CD4-positive, CD25-positive, alpha-beta regulatory T cell (primary cell): ENCODE measurements at places on chromosomes 13 and 19.

- no peak for DNase-seq
These were observed 12.4 kb downstream of the CHAF1A start for GRCh38 chr19:4414800-4415321.

DNA sequence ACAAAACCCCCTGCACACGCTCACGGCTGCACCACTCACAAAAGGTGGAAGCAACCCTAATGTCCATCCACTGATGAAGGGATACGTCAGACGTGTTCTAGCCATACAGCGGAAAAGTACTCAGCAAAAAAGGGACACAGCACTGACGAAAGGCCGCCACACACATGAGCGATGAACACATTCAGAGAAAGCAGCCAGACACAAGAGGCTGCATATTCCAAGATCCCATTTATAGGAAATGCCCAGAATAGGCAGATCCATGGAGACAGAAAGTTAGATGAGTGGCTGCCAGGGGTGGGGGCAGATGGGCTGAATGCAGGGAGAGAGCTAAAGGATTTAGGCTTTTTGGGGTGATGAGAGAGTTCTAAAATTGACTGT lies 3.7 kb downstream of the POLD1 start:
- DNase-seq, result no peak

DNA sequence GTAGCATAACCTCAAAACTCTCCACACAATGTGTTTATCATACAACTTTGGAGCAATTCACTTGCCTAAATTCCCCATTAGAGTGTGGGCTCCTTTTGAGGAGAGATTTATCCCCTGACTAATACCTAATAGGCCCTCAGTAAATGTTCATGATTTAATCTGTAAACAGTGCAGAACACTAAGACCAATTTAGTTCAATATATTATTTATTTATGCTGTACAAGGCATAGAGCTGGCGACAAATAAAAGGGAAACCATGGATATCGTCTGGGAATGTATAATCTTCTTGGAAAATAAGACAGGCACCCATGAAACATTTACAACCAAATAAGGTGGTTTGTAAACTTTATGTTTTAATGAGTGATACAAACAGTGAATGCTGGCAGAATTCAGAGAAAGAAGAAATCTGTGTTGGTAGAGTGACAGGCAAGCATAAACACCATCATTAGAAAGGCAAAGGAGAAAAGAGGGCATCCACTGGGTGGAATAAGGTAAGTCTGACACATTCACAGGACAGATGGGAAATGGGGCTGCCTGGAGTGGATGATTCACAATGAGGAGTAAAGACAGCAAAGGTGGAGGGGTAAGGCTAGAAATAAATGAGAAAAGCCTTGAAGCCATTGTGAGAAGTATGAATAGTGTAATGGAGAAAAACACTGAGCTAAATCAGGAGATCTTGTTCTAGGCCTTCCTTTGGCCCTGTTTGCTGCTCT lies 106.1 kb upstream of the MIR17HG start:
- DNase-seq, result no peak

DNA sequence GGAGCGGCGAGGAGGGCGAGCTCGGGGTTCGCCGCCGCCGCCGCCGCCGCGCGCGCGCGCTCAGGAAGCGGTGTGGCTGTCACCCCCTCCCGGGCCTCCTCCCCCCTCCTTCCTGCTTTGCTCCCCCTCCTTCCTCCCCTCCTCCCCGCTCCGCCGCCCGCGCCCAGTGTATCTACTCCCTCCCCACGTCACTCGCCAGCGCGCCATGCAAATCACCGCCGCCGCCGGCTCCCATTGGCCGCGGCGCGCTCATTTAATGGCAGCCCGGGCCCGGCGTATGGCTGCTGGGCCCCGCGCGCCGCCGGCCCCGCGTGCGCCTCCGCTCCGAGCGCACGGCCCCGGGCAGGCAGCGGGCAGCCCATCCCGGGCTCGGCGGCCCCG lies 335 bp upstream of the SOX1 start:
- peak; percentile 47 for DNase-seq

- DNase-seq, result no peak
These were observed 1.2 kb upstream of the NUMBL start for GRCh38 chr19:40691421-40692211.

GRCh38 chr13:55410398-55411330 lies 1730.1 kb upstream of the PRR20A start:
- no peak for DNase-seq

DNA sequence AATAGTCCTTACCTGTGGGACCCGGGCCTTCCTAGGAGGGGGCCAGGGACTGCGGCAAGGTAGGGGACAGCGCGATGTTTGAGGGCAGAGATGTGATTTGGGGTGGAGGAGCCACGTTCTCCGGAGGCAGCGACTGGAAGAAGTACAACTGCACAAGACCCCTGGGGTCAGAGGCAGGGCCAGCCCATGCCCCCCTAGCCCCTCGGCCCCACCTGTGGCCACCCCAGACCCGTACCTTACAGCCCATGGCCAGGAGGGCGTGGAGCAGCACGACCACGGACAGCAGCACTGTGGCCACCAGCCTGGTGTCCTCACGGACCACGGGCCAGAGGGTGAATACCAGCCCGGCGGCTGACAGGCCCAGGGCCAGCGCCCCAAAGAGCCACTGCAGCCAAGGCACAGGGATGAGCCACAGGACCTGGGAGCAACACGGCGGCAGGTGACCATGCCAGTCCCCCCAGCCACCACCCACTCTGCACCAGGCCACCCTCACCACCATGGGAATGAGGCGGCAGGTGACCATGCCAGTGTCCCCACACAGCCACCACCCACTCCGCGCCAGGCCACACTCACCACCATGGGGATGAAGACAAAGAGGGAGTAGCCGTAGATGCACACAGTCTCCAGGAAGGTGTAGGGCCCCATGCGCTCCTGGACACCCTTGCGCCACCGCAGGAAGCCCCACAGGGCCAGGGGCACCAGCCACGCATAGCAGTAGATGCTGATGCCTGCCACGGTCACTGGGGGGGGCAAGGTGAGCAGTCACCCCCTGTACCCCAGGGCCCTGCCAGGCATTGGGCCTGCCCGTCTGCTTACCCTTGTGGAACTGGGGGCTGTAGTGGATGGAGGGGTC lies 5.0 kb downstream of the YIPF2 start:
- DNase-seq, result no peak

DNA sequence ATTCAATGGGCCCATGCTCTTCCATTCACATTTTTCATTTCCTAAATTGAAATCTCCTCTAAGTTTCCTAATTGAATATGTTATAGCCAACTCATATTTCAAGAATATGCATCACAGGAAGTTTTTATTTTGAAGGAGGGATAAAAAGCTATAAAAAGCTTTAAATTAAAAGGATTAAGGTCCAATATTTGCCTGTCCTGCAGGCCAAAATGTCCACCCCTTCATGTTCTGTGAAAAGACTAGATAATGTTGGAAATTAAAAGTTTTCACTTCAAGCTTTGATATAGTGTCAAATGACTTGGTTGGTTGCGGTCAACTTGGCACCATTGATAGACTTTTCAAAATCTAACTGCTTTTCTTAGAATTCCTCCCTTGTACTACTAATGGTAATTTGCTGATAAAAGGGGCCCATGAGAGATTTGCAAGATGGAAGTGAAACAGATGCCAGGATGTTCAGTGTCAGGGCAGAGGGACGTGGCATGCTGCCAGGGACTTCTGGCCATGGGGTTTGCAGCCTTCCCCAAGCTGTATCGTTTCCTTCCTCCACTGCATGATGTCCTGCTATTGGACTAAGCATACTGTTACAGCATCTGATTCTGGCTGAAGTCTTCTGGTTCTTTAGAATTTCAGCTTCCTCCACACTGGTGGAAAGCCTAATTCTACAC lies 547.3 kb upstream of the MIR17HG start:
- DNase-seq, result no peak

- DNase-seq, result no peak
These were observed 1430.1 kb upstream of the SPRY2 start for GRCh38 chr13:81770868-81771505.

GRCh38 chr13:32783067-32783466 lies 196.8 kb downstream of the PDS5B start:
- no peak for DNase-seq

DNA sequence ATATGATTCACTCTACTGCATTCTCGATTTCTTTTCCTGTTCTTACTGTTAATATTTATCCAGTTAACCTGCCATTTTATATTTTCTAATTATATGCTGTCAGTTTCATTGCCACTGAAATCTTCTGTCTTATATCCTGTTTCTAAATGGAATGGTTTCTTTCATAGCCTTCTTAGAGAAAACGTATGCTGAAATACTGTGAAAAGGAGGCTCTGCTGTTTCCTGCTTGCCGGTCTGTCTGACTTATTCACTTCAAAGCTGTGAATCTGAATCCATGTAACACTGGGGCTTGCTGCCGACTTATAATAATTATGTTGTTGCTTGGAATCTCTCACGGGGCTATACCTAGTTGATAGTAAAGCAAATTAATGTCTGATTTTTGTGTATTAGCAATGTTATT lies 80.0 kb downstream of the GPR12 start:
- DNase-seq, result no peak

GRCh38 chr13:54357284-54357933 lies 1328.8 kb downstream of the OLFM4 start:
- DNase-seq, result no peak
